Activated CD4-positive, alpha-beta T cell treated with anti-CD3 and anti-CD28 coated beads for 36 hours (primary cell): ENCODE measurements at places on chromosomes 6 and 20. TPM values are rescaled to one million over a fixed set of nuclear protein-coding genes. Genes with fewer than 3 reads are reported as not detected.

The CST7 gene
- 10.7 TPM for total RNA-seq

The CALHM6 gene
- total RNA-seq = 7.1 TPM

The NRN1 gene
- 7.5 TPM for total RNA-seq

The CRISP3 gene
- not detected for total RNA-seq

The CBLN4 gene
- total RNA-seq = not detected

The LRRC1 gene
- total RNA-seq = 2.3 TPM

The SAPCD1 gene
- total RNA-seq = 12.2 TPM

The SYTL3 gene
- total RNA-seq = 163 TPM

DNA sequence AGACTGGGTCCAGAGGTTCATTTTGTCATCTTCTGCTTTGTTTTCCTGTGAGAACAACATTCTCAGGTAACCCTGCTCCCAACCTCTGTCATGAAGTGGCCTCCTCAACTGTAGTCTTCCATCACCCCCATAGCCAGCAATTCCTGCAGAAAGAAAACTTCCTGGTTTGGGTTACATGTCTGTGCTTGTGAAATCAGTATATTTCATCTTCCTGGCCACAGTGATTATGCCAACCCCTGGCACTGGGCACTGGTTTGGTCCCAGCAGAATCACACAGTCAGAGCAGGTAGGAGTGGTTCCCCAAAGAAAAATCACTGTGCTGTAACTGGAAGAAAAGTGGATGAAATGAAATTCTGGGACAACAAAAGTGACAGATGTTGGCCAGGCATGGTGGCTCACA is 52.5 kb downstream of the CRYBG1 start:
- no peak for DNase-seq

- DNase-seq = no peak
These were observed 361.0 kb upstream of the MARCKS start for GRCh38 chr6:113496166-113496565.

DNA sequence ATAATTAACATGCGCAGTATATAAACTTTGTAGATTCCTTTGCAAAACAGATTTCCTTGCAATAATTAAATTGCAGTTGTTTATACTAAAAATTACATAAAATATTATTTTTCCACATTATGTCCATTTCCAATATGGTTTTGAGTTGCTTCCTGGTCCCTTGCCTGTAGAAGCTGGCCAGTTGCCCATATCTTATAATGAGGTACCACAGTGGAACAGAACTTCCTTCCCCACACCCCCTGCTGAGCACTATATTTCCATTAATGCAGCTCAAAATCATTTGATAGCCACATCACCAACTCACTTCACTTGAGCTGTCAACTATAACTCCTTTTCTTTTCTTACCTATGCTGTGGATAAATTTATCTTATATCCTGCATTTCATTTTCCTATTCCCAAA is 194.6 kb downstream of the DST start:
- no peak for DNase-seq

DNA sequence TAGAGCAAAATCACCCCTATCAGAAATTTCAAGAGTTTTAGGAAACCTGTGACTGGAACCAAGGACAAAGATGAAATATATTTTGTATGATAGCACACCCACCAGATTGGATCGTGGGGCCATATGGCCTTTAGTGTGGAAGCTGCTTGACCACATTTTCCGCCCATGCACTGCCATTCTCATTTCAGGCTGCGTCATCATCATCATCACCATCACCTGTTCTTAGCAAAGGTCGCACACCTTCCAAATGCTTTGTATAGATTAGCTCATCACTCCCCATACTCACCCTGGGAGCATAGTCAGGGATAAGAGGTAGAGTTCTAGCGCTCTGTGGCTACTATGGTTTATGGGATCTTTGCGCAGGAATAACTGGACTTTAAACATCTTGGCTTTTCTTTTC is 185.7 kb downstream of the MTHFD1L start:
- DNase-seq = peak; percentile 14

GRCh38 chr20:50113420-50114224 is 672 bp upstream of the UBE2V1 start:
- no peak for DNase-seq

DNA sequence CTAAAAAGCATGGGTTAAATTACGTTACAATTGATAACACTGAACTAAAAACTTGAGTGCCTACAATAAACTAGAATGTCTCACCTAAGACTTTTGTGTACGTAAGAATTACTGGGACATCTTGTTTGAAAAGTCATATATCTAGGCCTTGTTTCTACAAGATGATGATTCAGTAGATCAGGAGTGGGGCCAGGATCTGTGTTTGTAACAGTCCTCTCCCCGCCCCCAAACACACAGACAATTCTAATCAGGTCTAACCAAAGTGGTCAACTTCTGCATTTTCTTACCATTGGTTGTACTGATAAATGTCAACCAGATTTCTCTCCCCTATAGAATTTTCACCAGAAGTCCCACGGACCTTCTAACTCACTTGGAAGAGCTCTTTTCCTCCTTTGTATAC is 56.9 kb downstream of the RAMACL start:
- DNase-seq = no peak

DNA sequence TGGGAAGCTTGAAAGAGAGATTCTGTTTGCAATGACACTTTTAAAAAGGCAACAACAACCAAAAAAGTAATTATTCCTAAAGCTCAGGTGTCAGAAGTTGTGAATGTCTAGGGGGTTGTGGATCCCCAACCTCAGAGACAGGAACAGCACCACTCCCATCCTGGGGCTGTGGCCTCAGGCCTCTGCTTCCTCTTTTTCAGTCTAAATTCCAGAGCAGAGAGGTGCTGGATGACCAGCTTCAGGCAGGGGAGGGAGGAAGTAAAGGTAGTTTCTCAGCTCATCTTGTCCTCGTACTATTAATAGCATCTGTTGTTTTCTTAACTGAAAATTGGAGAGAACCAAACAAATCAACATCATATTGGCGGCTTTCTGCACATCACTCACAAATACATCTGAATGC is 8.3 kb downstream of the NT5E start:
- no peak for DNase-seq

GRCh38 chr6:143198312-143198711 is 137.6 kb downstream of the AIG1 start:
- DNase-seq = no peak

DNA sequence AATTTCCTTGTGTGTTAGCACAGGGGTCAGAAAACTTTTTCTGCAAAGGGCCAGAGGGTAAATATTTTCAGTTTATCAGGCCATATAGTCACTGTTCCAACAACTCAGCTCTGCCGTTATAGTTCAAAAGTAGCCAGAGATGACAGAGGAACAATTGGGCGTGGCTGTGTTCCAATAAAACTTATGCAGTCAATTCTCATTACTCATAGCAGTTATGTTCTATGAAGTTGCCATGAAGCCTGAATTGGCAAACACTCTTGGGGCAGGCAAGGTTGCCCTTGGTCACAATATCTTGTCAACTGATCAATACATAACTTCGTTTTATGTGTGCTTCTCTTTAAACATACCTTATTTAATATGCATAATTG is 304.2 kb downstream of the TFAP2C start:
- DNase-seq = no peak

GRCh38 chr6:3209114-3210023 is 18.1 kb downstream of the TUBB2B start:
- peak; percentile 80 for DNase-seq

DNA sequence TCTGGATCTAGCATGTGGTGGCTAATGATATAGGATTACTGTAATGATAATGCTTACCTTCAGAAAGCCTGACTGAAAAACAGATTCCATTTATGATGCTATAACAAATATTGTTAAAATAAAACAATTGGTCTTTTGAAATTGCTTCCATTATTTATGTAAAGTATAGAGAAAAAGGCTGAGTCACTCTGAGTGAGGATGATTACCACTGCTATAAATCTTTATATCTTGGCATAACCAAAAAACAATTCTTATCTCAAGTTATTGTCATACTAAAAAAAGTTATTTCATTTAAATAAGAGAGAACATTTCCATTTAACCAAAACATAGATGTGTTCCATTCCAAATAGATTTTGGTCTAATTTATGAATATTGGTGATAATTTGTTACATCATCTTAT is 53.0 kb upstream of the DST start:
- DNase-seq = no peak

DNA sequence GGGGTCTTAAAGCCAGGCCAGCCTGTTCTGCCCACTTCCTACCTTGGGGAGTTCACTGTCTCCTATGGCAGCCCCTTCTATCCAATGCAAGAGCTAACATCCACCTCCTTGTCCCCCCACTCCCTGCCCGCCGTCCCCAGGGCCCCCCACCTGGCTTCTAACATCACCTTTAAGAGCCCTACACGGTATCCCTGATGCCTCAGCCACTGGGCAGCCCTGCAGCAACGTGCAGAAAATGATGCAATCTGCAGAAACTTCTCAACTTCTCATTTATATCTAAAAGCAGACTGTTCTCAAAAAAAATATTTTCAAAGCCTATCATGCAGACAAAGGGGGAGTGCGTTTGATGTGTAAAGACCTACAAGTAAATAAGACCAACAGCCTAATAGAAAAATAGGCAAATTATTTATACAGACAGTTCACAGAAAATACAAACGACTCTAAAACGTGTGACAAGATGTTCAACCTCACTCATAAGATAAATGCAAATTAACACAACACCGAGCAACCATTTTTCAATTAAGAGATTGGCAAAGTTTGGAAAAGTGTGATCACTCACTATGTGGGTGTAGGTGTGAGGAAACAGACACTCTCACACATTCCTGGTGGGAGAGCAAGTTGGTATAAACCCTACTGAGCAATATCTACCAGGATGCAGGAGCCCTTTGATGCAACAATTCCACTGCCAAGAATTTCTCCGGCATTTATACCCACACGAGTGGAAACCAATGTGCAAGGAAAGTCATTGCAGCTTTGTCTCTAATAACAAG is 15.1 kb upstream of the HCK start:
- DNase-seq = no peak

DNA sequence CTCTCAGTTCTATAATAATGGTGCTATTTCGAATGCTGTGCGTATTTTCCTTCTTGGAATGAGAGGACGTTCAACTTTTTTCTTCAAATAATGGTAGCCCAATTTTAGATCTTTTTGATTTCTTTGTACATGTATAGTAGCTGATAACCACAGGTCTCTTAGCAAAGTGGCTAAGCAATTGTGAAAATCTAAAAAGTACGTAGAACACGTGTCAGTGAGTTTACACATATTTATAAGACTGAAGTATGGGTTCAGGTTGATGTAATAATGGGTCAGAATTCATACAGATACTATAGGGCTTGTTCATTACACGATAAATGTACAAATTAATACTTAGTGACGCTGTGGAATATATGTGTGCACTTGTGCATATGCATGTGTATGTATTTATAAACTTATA is 1.3 kb downstream of the SMIM13 start:
- DNase-seq = no peak

GRCh38 chr6:21149470-21149869 is 444.1 kb upstream of the SOX4 start:
- no peak for DNase-seq

DNA sequence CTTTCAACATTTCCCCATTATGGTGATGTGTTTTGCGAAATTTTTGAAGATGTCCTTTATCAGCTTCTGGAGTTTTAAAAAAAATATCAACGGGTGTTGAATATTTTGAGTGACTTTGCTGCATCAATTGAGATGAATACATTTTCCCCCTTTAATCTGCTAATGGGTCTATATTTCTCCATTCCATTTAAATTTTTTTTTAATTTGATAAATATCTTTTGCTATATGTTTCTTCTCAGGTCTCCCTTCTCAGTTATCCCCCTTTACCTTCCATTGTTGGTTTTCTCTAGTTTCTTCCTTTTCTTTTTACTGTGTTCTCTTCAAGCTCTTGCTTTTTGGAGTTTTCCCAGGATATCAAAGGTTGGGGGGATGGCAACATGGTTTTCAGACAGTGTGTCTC is 1.4 kb upstream of the KIFC1 start:
- DNase-seq = no peak

- DNase-seq = no peak
These were observed 278.0 kb upstream of the CDH4 start for GRCh38 chr20:60974022-60974421.

DNA sequence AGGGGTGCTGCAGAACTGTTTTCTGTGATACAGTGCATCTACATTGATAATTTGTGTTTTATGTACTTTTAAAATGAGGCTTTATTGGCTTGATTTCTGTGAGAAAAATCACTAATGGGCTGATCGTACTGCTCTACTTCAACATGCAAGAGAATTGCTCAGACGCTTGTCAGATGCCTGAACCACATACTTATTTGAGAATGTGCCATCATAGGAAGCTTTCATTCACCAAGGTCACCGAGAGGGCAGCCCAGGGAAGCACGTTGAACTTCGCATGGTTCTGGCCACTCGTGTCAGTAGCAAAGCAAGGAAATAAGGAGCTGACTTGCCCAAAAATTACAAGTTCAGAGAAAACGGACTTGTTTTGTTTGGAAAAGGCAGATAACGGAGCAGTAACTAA is 168.5 kb upstream of the AKAP12 start:
- DNase-seq = no peak

- no peak for DNase-seq
These were observed 5.0 kb downstream of the NHSL1 start for GRCh38 chr6:138494312-138494711.

DNA sequence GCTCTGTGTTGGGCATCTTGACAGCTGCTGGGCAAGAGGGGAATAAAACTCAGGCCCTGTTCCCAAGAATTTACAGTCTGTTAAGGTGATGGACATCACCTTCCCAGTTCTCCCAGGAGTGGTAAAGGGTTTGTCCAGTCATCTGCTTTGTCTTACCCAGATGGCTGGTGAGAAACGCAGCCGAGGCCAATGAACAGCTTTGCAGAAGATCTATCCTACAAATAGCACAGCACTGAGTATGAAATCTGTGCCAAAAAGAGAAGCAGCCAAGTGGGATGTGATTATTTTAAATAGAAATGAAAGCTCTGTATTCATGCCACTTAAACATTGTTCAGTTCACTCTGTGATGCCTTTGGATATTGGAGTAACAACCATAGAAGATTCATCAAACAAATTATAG is 132.7 kb upstream of the SLC22A16 start:
- DNase-seq = no peak

- no peak for DNase-seq
These were observed 15.8 kb upstream of the GPR63 start for GRCh38 chr6:96853083-96853482.

DNA sequence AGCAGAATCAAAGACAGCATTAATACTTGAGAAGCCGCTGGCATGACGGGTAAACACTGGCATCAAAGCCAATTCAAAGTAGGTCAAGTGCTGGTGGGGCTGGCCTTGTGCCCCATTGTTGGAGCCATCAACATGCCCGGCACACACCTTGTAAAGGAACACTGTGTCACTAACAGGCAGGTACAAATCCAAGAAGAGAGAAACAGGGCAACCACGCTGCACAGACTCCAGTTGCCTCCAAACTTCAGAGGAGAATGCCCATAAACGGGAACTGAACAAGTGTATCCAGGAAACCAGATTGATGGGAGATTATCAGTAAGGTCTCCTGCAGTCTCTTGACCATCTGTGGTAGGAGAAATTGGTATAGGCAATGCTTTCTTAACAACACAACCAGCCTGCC is 127.0 kb upstream of the STXBP5 start:
- DNase-seq = no peak
